ENCODE measurements at places on chromosomes 4 and X. TPM values are rescaled to one million over a fixed set of nuclear protein-coding genes. Genes with fewer than 3 reads are reported as not detected.
A peak's percentile ranks its signal among the peaks of the same experiment; 100 is the strongest.

DNA sequence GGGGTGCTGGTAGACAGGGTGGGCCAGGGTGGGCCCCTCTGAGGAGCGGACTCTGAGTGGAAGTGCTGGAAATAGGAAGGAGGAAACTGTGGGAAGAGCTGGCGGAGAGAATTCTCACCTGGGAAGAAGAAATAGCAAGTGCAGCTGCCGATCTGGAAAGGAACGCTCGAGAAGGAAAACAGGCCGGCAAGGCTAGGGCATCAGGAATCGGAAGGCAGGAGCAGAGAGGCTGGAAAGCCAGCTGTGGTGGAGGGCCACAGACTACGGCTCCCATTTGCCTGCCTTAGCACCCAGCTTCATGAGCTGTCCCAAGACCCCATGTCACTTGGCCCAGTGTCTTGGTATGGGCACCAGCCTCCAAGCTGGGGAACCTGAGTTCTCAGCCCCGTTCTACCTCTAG lies 37.3 kb downstream of the DCTD start:
- DNase-seq: peak; percentile 28

DNA sequence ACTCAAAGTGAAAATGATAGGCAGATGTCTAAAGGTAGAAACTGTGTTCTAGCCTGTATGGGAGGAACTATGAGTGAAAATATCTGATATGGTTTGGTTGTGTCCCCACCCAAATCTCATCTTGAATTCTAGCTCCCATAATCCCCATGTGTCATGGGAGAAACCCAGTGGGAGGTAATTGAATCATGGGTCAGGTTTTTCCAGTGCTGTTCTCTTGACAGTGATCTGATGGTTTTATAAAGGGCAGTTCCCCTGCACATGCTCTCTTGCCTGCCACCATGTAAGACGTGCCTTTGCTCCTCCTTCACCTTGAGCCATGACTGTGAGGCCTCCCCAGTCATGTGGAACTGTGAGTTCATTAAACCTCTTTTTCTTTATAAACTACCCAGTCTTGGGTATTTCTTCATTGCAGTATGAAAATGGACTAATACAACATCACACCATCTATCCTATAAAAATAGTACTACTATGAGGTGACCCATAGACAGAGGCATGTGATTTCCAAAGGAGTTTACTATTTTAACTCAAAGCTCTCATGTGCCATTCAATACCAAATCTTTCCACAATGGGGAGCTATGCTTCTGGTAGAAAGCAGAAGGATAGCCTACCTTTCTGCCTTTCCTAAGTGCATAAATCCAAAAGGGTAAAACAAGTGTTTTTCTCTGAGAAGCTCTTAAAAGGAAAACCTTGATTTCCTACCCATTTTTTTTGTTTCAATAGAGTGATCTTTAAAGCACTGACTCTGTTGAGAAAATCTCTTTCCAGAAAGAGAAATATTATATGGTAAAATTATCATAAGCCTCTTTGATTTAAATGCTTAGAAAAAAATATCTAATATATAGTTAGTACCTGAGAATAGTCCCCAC lies 38.8 kb downstream of the SEC31A start:
- no peak for DNase-seq

- DNase-seq: no peak
These were observed 54.9 kb upstream of the IRF2 start for GRCh38 chr4:184529283-184529682.

- no peak for DNase-seq
These were observed 80.9 kb downstream of the C4orf33 start for GRCh38 chr4:129176864-129177263.

GRCh38 chr4:89193843-89194242 lies 82.5 kb downstream of the TIGD2 start:
- no peak for DNase-seq

GRCh38 chr4:40831146-40831907 lies 81.6 kb downstream of the NSUN7 start:
- DNase-seq: peak; percentile 58

- no peak for DNase-seq
These were observed 43.5 kb downstream of the GATB start for GRCh38 chr4:151717314-151717713.

DNA sequence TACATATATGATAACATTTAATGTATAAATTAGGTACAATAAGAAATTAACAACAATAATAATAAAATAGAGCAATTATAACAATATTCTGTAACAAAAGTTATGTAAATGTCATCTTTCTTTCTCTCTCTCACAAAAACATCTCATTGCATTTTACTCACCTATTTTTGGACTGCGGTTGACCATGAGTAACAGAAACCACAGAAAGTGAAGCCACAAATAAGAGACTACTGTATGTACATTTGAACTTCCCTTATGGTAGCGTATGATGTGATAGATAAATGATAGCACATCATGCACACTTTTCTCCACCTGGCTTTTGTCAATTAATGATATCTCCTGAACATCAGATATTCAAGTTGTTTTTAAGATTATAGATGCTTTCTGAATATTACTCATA lies 80.5 kb downstream of the HNRNPD start:
- no peak for DNase-seq

- no peak for DNase-seq
These were observed 186.7 kb upstream of the SLITRK2 start for GRCh38 chrX:145630806-145631435.

DNA sequence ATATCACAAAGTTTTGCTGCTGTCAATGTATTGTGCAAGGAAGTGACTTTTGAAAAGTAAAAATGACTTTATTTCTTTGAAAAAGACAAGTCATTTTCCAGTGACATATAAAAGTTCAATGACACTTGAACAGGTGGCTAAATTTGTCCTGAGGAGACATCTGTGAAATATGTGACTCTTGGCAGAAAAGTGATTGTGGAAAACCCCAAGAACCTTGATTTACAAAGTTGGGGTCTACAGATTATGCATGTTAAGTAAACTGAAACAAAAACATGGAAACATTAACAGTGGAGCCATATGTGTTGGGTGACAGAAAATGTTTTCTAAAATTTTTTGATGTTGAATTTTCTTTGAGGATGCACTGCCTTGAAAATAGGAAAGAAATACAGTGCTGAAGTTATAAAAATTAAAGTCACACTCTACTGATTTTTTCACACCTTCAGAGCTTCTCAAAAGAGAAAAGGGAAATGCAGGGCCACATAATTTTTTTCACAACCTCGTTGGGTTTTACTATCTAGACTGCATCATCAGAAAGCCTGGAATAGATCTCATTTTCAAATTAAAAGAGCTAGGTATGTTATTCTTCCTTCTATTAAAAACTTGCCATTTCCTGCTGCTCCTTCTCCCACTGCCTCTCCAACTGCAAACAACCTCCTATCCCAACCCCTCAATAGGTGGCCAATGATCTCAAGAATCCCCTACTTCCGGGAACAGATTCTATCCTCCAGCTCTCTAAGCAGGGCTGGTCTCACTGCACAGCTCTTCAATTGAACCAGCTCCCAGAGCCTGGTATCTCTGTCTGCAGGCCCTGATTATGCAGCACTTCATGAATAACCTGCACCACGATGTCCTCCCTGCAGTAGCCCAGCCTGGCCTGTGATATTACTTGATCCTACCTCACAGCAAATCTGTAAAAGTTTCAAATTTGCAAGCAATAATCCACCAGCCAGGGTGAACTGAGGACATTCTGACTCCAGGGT lies 570.8 kb upstream of the CPEB2 start:
- DNase-seq: no peak

DNA sequence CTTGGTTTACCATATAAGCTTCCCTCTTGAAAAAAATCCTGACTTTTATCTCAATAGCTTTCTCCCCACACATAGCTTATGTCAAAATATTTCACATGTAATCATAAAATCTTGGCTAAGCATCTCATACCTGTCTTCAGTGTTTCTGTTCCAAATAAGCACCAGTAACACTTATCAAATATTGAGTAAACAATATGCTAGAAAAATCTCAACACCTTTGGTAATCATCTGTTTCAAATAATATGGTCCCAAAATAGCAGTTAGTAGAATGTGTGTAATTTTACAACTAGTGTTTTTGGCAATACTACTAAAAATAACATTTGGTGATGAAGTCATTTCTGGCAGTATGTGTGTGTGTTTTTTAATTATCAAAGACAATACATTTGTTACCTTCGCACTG lies 2138.2 kb downstream of the PCDH7 start:
- DNase-seq: no peak

- DNase-seq: no peak
These were observed 16.3 kb downstream of the MAN2B2 start for GRCh38 chr4:6591313-6591712.

DNA sequence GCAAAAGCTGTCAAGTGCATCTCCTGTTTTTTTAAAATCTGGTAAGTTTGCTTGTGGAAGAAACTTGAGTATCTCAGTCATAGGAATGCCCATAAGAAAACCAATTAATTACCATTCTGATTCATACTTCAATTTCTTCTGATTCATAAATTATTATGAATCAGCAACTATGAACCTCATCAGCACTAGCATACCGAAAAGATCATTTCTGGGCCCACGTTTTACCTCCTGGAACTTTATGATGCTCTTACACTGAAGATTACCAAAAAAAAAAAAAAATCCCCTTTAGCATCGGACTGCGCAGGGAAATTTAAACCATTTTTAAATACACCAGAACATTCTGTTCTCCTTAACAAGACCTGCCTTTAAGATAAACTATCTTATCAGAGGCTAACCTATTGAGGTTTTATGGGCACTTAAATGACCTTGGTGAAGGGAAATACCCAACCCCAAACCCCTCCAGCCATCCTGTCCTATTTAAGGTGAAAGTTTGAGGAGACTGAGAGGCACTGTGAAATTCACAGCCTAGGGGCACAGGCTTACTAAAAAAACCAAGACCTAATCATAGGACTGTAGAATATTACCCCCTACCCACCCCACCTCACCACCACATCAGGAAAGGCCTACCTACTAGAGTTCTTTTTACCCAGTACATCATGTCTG lies 38.2 kb upstream of the ABCG2 start:
- no peak for DNase-seq

- no peak for DNase-seq
These were observed 25.7 kb downstream of the GAB3 start for GRCh38 chrX:154724993-154725756.

Gene GAGE2A
- total RNA-seq: not detected

Gene USP46
- total RNA-seq: 17.1 TPM

Gene SMIM10
- 17.0 TPM for total RNA-seq

Gene JCHAIN
- 8.8 TPM for total RNA-seq

Gene CT83
- total RNA-seq: not detected

Gene ASB12
- total RNA-seq: 0.38 TPM
